Jurkat, Clone E6-1 (cell line): ENCODE measurements at places on chromosomes 4 and X.

GRCh38 chr4:56787380-56787779 is 34.1 kb downstream of the SPINK2 start:
- DNase-seq: no peak

DNA sequence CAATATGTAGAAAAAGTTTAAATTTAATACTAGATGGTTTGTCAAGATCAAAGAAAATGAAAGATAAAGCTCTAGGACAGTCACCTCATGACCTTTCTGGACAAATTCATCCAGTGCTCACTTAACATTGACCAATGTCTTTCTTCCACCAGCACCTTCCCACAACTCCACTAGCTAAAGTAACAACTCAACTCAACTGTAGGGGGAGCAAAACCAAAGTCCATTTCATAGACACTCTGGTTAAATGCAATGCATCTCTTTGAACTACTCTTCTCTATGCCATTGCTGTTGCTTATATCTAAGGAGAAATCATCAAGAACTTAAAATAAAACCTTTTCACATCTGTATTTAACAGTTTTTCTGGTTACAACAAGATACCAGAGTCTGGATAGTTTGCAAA is 25.1 kb downstream of the UGT2B4 start:
- DNase-seq: peak; percentile 1

GRCh38 chr4:54213761-54214160 is 15.3 kb upstream of the PDGFRA start:
- DNase-seq: no peak

DNA sequence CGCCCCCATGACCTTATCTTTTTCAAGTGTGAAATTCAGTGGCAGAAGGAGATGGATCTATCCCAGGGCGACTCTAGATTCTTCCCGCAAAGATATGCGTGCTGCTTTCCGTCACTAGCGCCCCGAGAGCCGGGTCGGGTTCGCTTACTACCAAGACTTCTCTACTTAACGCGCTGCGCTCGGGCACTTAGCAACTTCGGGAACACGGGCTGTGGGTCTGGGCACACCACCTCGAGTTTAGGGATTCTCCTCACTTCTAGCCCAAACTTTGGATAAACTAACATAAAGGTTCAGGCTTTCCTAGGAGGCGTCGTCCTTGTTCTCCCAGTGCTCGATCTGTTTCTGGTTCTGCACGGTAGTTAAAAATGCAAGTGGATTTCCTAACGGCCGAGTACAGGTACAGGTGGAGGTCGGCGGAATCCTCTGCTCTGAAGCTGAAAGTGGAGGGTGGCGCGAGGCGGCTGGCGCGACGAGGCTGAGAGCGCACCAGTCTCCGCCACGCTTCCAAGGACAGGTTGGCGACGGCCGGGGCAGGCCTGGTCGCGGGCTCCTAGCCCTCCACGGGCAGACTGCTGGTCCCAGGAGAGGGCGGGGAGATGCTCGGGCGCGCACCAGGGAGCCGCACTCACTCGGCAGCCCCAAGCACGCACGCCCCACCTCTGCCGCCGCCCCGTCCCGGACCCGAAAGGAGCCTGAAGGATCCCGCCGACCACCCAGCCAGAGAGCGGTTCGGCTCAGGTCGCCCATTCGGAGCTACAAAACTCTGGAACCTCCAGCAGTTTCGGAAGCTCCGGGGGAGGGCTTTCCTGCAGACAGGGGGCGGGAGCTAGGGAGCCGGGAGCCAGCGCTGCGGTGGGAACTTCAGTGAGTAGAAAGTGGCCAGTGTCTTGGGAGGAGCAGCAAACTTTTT is 100.8 kb upstream of the TENM3 start:
- no peak for DNase-seq

DNA sequence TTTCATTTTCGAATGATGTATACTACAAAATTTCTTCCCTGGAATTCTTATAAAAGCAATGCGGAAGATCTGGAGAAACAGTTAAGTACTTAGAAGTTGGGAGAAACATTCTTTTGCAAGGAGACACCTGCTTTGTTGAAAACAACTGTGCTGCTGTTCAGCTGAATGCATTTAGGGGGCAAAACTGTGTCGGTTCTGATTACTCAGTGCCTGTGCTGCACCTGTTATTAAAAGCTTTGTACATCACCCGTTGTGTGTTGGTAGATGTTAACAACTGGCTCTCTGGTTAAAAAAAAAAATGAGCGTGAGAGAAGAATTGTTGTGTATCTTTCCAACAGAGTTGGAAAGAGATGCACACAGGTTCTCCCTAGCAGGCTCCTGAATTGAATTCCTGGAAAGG is 184.1 kb upstream of the HHIP start:
- DNase-seq: peak; percentile 39

GRCh38 chr4:156188596-156188995 is 234.9 kb upstream of the CTSO start:
- DNase-seq: no peak

- no peak for DNase-seq
Measured at GRCh38 chr4:158094413-158095134, 78.3 kb downstream of the GASK1B start.

GRCh38 chr4:5884796-5885195 is 8.1 kb downstream of the CRMP1 start:
- no peak for DNase-seq

- DNase-seq: peak; percentile 32
Measured at GRCh38 chr4:81605271-81605670, 133.6 kb upstream of the RASGEF1B start.
